CD8-positive, alpha-beta T cell (primary cell): ENCODE measurements at places on chromosomes 16 and 17. TPM values are rescaled to one million over a fixed set of nuclear protein-coding genes. Genes with fewer than 3 reads are reported as not detected.

The SPSB3 gene
- total RNA-seq, result 72.3 TPM

The NPIPB2 gene
- 8.0 TPM for total RNA-seq

The PRSS27 gene
- total RNA-seq, result 0.53 TPM

The GDPD3 gene
- total RNA-seq, result 3.6 TPM

The CA7 gene
- total RNA-seq, result not detected

The KRTAP9-4 gene
- total RNA-seq, result not detected

The CHRNE gene
- total RNA-seq, result 6.1 TPM

The ABAT gene
- 4.2 TPM for total RNA-seq

The CLEC18A gene
- 0.53 TPM for total RNA-seq

The CCL23 gene
- not detected for total RNA-seq

The ABCA9 gene
- total RNA-seq, result not detected
